ENCODE measurements at places on chromosomes 11 and 22.

DNA sequence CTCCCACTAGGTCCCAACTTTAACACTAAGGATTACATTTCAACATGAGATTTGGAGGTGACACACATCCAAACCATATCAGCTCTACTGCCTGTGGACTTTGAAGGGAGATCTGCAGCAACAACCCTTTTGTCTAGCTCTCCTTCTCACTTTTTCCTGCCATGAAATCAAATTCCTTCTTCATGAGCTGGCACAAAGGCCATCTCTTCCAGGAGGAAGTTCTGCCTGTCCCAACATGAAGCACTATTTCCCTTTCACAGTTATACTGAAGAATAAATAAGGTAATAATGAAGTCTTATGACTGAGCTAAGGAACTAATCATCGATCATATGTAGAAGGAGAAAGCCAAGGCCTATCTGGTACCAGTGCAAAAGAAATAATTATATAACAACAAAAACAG is 253.5 kb upstream of the TENM4 start:
- no peak for DNase-seq

- DNase-seq: no peak
These were observed 5.2 kb downstream of the C11orf52 start for GRCh38 chr11:111923951-111924350.

DNA sequence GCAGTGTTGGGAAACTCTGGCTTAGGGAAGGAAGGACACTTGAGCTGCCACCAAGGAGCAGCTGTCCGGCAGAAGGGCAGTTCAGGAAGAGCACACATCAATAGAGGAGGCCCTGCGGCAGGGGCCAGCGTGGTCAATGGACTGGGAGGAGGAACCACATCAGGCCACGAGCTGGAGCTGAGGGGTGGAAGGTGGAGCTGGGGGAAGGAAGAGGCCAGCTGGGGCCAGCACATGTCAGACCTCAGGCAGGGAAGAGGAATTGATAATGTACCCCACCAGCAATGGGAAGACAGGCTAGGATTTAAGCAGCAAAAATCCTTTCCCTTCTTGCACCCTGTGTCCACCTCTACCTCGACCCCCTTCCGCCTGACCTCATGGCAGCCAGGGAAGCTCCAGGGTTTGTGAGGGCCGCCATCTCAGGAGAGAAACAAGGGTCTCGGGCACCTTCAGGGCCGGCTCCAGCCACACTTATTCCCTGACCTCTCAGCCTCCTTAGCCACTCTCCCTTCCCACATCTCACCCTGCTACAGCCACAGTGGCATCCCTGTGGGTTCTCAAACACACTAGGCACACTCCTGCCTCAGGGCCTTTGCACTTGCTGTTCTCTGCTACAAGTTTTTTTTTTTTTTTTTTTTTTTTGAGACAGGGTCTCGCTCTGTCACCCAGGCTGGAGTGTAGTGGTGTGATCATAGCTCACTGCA is 157.8 kb upstream of the GRK3 start:
- peak; percentile 14 for DNase-seq

GRCh38 chr11:132099692-132100091 is 729.3 kb downstream of the NTM start:
- peak; percentile 48 for DNase-seq

DNA sequence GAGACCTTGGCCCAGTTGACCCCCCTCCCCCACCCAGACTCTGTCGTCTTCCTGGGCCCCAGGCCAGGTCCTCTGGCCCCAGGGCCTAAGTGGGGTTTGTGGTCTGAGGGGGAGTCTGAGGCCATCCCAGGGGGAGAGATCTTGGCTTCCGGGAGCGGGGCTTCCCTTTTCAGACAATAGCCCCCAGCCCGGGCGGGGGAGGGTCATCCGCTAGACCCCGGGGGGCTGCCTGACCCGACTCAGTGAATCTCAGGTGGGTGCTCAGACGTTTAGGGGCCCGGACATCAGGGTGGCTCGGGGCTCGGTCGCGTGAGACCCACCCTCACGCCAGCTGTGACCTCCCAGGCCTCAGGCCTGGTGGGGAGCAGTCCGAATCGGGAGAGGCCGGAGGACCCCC is 609 bp downstream of the MAPK11 start:
- DNase-seq: no peak

DNA sequence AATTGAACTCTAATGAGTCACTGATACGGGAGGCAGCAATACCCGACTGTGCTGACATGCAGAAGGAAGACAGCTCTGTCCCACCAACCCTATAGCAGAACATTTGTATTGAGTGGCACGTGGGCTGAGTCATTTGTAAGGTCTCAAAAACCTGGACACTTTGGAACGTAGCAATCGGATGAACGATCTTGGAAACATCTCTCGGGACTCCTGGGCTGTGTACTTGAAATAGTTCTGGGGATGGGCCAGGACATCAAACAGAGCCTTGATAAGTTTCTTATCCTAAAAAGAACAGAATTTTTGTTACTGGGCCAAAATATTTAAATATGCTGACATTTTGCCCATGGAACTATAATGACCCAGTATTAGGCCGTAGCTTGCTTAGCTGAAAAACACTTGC is 17.1 kb upstream of the NRIP3 start:
- DNase-seq: no peak

- DNase-seq: no peak
These were observed 88.5 kb downstream of the TRIM44 start for GRCh38 chr11:35750981-35751663.

- DNase-seq: no peak
These were observed 14.3 kb downstream of the MPST start for GRCh38 chr22:37033605-37034430.
